ENCODE measurements at places on chromosomes 6 and 20.

- DNase-seq = no peak
These were observed 13.9 kb downstream of the LRFN2 start for GRCh38 chr6:40573221-40573620.

- DNase-seq = no peak
These were observed 714.0 kb downstream of the MAFB start for GRCh38 chr20:39974966-39975501.

DNA sequence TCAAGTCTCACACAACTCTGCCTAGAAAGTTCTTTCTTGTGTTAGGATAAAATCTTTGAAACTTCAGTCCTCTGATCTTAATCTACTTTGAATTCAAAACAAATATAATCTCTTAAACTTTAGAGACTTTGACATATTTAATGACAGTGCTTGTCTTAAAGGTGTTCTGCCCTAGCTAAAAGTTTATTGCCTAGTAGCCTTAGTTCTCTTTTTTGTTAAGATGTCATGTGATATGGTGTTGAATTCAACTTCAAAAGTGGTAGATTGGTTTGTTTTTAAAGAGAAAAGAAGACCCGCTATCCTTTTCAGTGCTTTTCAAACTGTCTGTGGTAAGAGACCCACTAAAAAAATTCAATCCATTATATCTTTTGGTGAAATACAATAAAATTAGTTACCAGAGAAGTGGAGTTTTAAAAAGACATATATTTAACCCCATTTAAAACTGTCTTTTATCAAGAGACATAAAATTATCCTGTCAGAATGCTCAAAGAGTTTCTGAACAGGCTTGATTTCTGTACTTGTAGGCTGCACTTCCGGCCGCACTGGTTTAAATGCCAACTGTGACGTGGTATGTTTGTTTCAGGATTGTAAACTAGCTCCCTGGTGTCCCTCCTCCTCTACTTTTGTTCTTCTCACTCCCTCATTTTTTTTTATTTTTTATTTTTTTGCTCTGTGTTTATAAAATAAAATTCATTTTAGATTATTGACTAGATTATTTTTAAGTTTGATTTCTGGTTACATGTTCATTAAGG lies 76.5 kb downstream of the QKI start:
- DNase-seq = no peak

- no peak for DNase-seq
These were observed 162.7 kb downstream of the TBC1D7 start for GRCh38 chr6:13165502-13166172.

DNA sequence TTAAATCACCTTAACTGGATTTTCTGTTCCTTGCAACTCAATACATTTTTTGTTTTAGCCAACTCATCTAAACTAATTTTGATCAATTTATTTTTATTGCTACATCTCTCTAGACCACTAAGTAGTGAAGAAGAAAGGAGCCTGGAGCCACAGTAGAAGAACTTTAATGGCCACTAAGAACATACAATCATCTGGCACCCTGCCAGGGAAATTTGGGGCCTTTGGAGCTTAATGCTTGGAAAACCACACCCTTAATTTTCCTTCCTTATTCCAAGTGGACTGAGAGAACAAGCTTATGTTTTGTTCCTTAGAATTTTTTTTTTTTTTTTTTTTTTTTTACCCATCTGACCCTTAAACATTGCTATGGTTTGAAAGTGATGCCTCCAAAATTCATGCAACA lies 12.0 kb upstream of the GMDS start:
- no peak for DNase-seq

GRCh38 chr6:125037827-125038226 lies 75.6 kb downstream of the RNF217 start:
- no peak for DNase-seq

DNA sequence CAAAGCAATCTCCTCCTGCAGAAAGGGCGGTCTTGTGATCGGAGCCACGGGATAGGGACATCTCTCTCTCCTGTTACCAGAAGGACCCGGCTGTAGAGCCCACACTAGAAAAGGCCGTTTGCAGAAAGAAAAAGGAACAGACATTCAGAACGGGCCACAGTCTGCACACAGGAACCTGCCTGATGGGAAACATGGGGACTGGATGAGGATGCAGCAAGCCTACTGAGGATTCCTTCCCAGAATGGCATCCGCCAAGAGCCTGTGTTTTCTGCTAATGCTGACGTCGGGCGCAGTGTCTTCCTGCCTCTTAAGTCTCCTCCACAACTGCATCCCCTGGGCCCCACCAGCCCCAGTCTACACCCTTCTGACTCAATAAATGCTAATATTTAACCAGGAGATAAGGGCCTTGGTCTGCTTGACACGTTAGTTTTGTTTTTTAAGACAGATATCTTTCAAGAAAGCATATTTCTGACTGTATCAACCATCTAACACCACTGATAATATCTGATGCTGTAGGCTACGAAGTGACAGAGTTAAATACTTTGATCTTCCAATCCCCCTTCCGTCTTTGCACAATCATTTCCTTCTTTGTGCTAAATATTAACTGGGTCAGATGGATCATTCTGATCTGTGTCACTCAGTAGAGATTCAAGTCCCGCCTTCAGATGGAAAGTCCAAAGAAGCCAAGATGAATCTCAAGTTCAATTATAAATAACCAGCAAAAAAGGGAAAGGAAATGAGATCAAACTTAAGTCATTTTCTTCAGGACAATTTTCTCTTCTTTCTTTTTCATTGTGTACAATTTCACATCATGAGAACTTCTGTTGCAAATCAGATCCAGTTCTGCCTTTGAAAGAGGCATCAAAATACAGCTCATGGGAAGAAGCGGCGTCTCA lies 20.7 kb downstream of the FAM50B start:
- no peak for DNase-seq

Measured in stimulated activated CD8-positive, alpha-beta memory T cell treated with anti-CD3 and anti-CD28 coated beads, Interleukin-7, amount 100 ng/mL, for 48 hours (primary cell).